ENCODE measurements at places on chromosomes 12 and 14.

DNA sequence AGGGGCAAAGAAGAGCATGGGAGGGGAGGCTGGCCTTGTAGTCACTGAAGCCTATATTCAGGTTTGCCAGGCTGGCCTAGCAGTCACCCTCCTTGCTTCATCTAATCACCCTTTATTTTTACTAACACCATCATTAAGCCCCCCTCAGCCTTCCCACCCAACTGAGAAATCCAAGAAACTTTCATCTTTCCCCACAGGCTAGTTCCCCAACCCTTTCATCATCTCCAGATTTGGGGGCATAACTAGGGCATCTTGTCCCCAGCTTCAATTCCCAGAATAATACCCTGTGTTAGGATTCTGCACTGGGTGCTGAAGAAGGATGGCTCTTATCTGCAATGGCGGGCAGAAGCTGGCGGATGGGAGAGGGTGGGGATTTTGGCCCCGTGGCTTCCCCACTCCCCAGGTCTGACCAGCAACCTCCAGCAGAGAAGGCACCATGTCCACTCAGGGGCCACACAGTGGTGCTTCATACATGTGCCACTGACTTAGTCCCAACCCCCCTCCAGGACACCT lies 6.9 kb downstream of the PCK2 start:
- no peak for DNase-seq

- no peak for DNase-seq
Measured at GRCh38 chr12:177336-177979, 36.5 kb downstream of the SLC6A12 start.

DNA sequence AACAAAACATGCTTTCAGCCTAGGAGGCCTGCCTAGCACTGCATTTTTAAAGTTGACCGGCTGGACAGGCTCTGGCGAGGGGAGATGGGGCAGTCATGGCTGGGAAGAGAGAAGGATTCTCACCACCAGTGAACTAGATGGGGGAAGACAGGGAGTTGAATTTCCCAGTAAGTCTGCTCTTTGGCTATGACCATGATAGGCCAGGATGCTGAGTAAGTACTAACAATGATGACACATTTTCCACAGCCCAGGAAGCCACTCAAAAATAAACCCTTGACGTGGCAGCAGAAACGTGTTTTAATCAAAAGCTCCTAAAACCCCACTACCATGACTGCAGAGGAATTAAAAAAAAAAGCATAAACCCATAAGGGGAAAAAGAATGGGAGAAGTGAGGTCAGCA lies 19.0 kb downstream of the KCTD10 start:
- no peak for DNase-seq

DNA sequence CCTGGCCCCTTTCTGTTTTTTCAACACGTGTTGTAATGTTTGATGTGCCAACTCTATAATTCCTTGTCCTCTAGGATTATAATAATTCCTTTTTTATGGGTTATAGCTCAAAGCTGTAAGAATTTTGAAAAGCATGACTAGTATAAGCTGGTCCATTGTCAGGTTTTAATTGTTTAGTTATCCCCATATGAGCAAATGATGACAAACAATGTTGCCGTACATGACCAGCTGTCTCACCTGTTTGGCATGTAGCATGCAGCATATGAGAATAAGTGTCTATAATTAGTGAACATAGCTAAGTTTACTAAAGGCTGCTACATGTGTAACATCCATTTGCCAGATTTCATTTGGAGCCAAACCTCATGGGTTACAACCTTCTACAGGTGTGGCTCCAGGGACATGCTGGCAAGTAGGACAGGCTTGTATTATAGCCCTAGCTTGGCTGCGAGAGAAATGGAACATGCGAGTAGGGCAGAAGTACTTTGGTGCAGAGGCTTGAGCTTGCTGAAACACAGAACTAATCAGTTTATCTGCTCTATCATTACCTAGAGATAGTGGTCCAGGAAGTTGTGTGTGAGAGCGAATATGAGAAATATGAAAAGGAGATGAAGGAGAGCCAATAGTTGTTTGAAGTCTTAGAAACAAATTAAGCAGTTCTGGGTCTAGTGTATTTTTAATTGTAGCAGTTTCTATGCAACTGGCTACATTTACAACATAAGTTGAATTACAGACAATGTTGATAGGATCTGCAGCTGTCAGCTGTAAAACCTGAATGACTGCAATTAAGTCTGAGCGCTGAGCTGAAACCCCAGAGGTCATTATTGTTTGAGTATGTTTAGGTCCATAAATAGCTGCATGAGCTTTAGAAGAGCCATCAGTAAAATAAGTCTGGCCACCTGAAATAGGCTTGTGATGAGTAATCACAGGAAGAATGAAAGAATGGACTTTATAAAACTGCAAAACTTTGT lies 22.6 kb upstream of the MAPKAPK5 start:
- no peak for DNase-seq

DNA sequence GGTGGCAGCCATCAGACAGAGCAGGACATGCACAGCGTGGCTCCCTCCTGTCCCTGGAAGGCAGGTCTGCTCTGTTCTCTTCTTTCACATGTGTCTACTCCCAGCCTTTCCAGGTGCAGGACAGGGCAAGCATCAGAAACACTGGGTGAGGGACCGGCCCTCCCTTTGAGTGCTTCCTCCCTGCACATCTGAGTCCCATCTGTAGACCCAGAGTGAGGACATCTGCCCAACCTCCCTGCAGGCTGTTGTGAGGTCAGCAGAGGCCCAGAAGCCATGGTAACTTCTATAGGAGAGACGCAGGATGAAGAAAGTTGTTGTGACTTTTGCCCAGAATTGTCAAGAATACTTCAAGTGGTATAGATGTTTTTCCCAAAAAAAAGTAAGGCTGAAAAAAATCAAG lies 282.7 kb downstream of the CACNA1C start:
- DNase-seq, result no peak

DNA sequence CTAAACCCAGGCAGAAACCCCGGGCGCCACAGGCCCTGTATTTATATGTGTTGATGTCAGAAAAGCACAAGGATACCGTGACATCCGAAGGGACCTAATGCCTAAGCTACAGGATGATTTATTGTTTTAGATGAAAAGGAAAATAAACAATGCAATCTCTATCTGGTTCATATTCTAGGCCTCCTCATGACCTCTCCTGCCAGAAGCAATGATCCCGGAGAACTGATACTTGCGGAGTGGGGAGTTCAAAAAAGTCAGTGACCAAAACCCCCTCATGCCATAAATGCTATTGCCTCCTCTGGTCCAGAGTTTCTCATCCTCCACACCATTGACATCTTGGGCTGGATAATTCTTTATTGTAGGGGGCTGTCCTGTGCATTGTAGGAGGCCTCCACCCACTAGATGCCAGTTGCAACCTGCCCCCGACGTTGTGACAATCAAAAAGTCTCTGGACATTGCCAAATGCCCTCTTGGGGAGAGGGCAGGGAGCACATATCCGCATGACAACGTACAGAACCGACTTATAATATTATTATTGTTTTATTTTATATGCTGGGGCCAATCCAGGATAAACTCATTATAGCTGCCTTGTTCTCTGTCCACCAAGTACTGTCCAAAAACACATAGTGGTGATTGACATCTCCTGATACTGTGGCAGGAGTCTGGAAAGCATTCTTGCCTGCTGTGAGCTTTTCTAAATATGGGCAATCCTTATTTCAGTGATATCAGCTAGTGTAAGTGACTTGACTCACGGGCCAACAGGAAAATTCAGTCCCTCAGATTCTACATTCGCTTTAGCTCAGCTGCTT lies 1.1 kb upstream of the CSRP2 start:
- DNase-seq, result peak; percentile 79

- no peak for DNase-seq
Measured at GRCh38 chr12:30044206-30044605, 260.5 kb upstream of the TMTC1 start.

DNA sequence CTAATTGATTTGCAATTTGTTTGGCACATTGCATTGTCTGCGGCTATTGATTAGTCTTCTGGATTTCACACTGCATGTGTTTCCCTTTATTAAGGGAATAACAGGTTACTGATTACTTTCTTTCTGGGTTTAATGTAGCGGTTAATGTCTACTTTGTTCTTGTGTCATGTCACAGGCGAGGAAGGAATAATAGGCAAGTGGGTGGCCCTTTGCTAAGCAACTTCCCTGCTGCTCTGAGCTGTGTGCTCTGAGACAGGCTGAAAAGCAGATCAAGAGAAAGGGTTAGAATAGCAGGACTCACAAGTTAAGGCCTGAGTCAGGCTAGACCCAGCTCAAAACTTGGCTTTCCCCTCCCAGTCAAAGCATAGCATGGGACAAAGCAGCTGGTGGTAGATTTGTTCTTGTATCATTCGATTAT lies 77.2 kb downstream of the NKX2-1 start:
- DNase-seq, result no peak

GRCh38 chr14:50659327-50659974 lies 8.7 kb downstream of the SAV1 start:
- no peak for DNase-seq

DNA sequence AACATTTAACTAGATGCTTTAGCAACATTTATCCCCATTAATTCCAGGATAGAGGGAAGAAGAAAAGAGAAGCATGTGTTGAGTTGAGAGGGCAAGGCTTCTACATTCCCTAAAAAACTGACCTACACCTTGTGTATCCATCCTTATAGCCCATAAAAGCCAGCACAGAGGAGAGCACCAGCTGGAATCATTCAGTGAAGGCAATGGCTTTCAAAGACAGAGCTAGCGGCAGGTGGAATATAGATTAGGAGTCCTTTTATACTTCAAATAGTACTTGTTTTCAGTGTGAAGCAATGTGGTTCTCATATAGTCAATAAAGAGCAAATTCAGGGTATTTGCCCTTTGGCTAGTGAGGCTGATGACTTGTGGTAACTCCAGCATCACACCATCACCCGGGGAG lies 94.4 kb downstream of the TBC1D30 start:
- no peak for DNase-seq

- DNase-seq, result peak; percentile 29
Measured at GRCh38 chr12:62629413-62629812, 162.8 kb downstream of the MON2 start.

- DNase-seq, result no peak
Measured at GRCh38 chr12:50515587-50515986, 10.8 kb downstream of the DIP2B start.

GRCh38 chr12:54421879-54422250 lies 2.8 kb upstream of the ITGA5 start:
- DNase-seq, result no peak

DNA sequence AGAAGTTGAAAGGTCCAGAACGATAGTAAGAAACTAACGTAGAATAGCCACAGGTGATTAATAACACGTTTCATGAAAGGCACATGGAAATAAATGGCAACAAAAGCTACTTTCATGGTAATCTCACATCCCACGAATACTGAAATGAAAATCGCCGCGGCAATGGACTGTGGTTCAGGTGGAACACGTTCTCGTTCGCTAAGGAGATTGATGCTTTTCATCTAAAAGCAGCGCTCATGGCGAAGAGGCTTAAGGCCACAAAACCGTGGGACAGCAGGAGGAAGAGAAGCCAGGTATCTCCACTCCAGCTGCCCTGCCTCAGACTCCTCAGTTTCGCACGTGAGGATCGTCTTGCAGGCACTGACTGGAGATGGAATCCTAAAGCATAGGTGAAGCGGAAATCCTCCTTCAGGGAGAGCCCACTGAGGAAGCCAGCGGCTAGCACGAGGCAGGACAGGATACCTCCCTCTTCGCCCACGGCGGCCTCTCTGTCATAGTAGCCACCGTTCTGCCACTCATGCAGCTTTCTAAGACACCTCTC lies 696 bp upstream of the GPHN start:
- DNase-seq, result peak; percentile 92

- peak; percentile 17 for DNase-seq
Measured at GRCh38 chr12:1453810-1454209, 140.6 kb downstream of the FBXL14 start.

DNA sequence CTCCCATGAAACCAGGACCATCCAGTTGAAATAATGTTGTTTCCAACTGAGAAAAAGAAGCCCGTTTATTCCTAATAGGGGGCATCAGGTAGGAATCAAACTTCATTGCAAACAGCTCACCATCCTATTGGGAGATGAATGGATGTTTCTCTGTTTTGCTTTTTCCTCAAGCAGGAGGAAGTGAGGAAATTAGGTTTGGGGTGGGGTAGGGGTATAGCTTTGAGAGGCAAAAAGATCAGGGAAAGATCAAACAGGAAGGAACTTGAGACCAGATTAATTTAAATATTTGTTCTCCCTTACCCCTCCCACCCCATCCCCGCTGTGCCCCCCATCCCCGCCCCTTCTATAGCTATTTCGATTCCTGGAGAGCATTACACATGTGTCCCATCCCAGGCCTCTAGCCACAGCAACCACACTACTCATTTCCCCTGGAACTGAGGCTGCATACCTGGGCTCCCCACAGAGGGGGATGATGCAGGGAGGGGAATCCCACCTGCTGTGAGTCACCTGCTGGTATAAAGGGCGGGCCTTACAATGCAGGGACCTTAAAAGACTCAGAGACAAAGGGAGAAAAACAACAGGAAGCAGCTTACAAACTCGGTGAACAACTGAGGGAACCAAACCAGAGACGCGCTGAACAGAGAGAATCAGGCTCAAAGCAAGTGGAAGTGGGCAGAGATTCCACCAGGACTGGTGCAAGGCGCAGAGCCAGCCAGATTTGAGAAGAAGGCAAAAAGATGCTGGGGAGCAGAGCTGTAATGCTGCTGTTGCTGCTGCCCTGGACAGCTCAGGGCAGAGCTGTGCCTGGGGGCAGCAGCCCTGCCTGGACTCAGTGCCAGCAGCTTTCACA lies at the start of gene IL23A:
Gene IL23A (plus strand): TSS at position 577 of the 850 bp plus-strand sequence. CDS start 161 bp downstream, at position 738.
- no peak for DNase-seq

GRCh38 chr12:16229676-16230075 lies 47.8 kb downstream of the SLC15A5 start:
- DNase-seq, result no peak

GRCh38 chr12:10331642-10332239 lies 24.1 kb downstream of the KLRD1 start:
- DNase-seq, result no peak

- DNase-seq, result no peak
Measured at GRCh38 chr12:45427042-45427441, 211.1 kb downstream of the ANO6 start.

GRCh38 chr14:35286003-35286600 lies 6.1 kb upstream of the PSMA6 start:
- no peak for DNase-seq

DNA sequence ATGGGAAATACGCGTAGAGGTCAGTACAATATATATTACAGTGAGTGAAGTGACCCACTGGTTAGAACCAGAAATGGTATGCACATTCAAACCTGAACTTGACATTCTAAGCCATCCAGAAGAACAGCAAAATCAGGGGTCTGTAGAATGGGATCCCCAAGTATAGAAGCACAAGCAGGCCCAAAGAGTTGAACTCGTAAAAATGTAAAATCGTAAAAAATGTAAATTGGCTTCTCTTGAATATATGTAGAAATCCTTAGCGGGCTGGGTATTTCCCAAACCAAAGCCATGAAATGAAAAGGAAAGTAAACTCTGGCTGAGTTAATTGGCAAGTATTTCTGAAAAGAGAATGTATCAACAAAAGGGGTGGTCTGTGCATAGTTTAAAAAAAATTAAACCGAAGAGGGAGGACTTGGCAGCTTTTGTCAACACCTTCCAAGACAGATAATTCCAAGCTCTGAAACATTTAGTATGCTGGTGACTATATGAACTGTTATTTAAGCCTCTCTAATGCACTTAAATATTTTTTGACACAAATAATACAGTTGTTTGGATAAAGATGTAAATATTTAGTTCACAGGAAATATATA lies 1505.6 kb upstream of the FLRT2 start:
- no peak for DNase-seq

- DNase-seq, result no peak
Measured at GRCh38 chr14:67622675-67623074, 3.0 kb downstream of the ARG2 start.

- no peak for DNase-seq
Measured at GRCh38 chr14:59301354-59301753, 112.9 kb downstream of the DAAM1 start.

GRCh38 chr12:58435647-58436046 lies 484.7 kb downstream of the LRIG3 start:
- no peak for DNase-seq

GRCh38 chr12:2959192-2959504 lies at the start of gene TEAD4:
Gene TEAD4 (plus strand): TSS chr12:2959397.
- no peak for DNase-seq
